ENCODE measurements at places on chromosomes 6 and 20.

GRCh38 chr6:84764332-84765049 lies at the start of gene TBX18:
TBX18 (minus strand) TSS chr6:84764598; CDS start chr6:84764181, 417 bp downstream.
- no peak for DNase-seq

- DNase-seq, result no peak
These were observed 28.4 kb downstream of the SYNDIG1 start for GRCh38 chr20:24497851-24498250.

DNA sequence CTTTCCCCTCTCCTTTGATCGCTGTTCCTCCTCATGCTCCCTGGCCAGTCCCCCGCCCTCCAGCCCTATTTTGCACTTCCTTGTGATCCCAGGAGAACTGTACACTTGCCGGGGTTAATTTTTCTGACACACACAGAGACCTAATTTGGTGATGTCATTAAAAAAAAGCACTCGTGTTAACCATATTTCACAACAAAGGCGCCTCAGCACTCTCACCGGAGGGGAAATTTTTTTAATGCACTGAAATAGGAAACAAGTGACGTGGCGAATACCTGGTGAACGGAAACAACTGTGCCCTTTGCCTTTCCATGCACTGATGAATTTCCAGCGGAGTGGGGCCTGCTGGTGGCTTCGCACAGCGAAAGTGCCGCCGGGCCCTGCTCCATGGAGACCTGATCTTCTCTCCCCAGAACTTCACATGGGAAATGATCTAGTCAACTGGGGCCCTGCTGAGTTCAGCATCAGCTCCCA lies 53.9 kb upstream of the TAGAP start:
- DNase-seq, result peak; percentile 50

DNA sequence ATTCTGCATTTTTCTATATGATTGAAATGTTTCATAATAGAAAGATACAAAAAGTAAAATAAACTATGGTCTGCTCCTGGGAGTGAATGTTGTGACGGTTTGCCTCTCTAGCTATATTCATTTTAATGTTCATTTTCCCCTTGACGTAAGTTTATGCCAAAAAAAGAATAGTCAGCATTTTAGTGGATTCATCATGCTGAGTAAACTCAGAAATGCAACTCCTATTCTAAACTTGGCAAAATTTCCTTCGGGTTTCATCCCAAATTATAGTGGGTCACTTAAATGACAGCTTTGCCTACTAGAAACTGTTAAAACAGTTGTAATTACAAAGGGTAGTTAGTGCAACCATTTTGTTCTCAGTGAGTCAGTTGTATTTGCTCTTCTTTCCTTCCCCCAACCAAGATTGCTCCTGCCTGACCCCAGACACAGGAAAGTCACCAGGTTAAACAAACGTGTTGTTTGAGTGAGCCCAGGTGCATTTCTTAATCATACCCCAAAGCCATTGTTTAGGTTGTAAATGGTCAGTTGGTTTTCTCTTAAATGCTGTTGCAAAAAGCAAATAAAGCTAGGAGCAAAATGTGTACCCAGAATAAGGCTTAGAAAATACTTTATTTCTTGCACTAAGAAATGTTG lies 482.3 kb upstream of the SOX4 start:
- no peak for DNase-seq

GRCh38 chr6:148291876-148292275 lies 50.8 kb upstream of the SASH1 start:
- no peak for DNase-seq

- no peak for DNase-seq
These were observed 15.5 kb downstream of the TMEM151B start for GRCh38 chr6:44285552-44286284.

DNA sequence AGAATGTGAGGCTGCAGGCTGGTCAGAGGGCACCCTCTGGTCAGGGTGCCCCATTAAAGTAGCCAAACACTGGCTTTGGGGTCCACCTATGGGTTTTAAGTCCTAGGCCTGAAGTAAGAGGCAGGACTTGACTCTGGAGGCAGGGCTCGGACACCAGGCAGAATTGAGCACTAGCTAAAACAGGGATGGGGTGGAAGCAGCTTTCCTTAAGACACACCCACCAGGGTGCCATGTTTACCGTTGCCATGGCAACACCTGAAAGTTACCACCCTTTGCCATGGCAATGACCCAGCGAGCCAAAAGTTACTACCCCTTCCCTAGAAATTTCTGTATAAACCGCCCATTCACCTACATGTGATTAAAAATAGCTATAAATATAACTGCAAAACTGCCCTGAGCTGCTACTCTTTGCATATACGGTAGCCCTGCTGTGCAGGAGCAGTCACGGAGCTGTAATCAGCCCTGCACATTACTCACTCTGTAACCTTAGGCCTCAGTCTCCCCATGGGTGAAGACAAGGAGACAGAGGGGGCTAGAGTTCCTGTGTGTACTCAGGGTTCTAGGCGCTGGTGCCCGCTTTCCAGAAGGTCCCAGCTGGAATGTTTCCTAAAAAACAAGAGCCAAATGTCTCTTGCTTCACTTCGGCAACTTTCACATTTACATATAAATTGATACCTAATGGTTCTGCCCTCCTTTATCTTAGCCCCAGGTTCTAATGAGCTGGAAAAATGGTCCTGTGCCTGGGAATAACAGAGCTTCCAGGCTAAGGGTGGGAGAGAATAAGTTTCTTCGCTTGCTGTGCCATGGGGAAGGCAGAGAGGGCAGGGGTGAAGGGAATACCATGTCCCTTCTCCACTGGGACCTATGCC lies 27.2 kb upstream of the SRSF6 start:
- no peak for DNase-seq

GRCh38 chr6:19771753-19772336 lies 65.3 kb upstream of the ID4 start:
- DNase-seq, result no peak

DNA sequence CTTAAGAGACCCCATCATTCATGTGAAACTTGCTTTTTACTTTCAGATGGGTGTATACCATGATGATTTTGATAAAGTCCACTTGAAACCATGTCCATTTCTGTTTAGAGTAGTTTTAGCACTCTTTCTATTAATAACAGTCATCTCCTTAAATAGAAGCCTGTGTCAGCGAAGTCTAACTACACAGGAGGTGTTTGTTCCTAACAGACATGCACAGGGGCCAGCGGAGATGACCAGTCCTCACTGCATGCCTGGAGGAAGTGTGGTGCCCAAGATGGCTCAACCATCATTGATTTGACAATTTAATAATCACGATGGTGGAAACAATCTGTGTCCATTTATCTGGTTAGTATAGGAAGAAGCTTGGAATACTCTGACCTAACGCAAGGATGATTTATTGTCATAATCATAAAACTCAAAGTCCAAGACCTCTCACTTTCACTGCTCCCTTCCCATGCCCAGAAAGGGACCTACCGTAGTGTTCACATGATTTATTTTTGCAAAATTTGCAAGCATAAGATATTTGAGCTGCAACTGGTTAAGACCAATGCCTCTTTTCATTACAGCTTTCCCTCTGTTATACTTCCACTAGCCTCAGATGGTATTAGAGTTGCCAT lies 31.0 kb upstream of the CLIC5 start:
- DNase-seq, result no peak

DNA sequence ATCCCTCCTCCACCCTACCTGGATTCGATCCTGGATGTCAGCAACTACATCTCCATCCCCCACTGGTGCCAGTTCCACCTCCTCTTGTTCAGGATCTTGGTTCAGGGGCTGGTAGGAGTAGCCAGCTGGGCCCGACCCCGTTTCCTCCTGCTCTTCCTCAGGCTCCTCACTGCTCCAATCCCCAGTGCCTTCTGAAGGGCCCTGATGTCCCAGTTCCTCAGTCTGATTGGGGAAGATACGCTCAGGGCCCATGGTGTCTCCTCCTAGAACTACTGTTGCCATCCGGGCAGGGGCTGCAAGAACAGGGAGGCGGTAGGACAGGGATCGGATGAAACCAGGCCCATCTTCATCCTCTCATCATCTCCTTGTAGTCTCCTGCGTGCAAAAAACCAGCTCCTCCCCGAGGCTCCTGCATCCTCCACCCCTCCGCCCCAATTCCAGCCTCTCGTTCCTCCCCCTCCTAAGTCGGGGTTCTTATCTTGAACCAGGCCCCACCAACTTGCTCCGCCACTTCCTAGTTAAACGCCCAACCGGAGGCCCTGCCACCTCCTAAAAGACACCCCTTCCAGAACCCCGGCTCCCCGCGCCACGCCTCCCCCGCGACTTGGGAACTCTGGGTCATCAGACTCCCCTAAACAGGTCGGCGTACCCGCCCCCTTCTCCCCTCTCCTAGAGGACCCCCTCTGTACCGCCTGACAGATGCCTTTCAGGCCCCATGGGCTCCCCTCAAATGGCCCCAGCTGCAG lies 476 bp downstream of the MEA1 start:
- DNase-seq, result no peak

DNA sequence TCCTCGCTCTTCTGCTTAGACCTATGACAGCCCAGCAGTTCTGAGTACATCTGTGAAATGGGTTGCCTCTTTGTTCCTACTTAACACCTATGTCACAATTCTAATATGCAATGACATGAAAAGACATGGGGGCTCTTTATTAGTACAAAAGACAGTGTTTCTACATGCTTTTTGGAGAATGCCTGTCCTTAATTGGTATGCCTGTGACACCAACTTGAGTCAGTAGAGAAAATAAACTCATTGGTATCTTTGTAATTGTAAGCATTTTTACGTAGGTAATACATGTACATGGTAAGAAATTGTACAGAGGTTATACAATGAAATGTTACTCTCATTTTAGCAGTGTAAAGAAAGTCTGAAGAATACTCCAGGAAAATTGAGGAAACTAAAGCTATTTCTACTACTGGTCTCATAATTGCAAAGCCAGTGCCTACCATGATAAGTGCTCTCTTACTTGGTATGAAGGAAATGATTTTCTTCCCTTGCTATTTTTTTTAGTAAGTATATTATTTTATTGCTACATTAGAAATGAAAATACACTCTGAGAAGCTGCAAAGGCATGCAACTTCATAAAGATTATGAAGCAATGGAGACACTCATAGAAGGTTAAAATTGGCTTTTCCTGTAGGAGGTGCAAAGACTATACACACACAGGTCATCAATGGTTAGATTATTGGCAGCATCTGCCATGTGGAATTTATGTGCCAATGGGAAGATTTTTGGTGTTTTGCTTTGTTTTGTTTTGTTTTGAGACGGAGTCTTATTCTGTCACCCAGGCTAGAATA lies 4.9 kb upstream of the EEF1A1 start:
- no peak for DNase-seq

DNA sequence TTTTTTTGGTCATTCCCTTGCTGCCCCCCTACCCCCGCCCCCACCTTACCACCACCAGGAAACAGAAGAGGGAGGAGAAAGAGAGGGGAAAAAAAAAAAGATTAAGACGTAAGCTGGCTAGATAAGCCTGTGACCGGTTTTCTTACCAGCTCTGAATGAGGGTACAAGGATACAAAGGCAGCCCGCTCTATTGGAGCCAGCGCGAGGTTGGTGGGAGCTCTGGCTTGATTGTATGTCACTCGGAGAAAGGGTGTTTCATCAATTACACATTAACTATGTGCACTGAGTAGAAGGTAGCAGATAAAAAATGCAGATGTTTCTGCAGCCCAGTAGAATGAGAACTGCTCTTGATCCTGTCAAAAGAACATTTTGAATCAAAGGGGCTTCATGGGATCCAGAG lies 28.6 kb upstream of the OLIG3 start:
- no peak for DNase-seq

DNA sequence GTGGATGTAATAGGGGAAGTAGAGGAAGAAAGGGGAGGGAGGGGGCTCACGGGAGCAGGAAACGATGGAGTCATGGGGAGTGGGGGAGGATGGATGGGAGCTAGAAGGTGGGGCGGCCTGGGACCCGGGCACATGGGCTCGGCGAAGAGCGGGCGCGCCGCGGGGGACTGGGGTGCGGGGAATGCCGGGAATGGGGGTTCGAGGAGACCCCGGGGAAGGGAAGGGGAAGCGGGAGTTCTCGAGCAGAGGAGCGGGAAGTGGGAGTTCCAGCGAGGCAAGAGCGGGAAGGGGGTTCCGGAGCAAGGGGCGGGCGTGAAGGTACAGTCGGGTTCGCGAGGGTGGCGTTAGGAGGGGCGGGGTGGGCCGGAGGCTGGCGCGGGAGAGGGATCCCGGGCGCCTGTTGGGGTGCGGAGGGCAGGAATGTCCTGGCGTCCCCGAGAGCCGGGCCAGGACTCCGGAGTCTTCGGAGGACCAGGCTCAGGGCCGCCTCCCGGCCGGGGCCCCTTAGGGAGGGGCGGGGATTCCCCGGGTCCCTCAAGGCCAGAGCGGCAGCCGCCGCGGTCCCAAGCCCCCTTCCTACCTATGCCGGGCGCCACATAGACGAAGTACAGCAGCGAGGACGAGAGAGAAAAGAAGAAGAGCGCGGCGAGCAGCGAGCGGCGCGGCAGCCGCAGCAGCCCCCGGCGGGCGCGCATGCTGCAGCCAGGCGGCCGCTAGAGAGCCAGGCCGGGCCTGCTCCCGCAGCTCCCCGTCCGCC lies 504 bp downstream of the B4GALT5 start:
- no peak for DNase-seq

DNA sequence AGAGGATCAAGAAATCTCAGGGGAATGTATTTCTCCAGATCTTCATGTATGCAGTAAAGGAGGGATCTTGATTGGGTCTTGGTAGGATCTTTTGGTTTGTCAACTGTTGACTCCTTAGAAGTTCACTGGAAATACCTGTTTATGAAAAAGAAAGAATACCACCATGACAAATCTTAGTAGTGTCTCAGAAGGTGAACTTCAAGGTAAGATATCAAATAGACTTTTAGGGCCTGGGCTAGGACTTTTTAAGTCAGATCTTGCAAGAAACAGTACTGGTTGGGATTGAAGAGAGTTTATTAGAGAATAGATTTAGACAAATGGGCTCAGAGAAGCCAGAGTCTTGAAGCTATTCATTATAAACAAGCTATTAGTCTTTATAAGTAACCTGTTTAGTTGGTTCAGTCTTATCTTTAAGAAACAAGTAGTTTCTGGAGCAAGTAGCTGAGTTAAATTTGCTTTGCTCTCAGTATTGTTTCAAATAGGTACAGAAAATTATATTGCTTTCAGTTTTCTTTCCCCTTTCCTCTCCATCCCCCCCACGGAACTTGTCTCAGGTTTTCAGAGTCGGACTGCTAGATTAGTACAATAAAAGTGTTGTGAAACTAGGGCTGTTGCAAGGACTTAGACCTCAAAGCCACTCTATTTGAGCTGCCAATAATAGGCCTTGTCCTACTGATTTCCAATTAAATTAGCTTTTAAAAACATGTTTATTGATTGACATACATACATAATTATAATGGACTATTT lies 529.1 kb upstream of the CITED2 start:
- DNase-seq, result no peak

GRCh38 chr6:125066964-125067363 lies 86.6 kb upstream of the TPD52L1 start:
- DNase-seq, result no peak

GRCh38 chr20:2889797-2890196 lies 16.5 kb downstream of the PTPRA start:
- DNase-seq, result no peak

All from activated CD8-positive, alpha-beta memory T cell treated with anti-CD3 and anti-CD28 coated beads for 4 hours (primary cell).